Stomach (tissue), 19 donors: ENCODE measurements at places on chromosomes 11 and 22. TPM values are rescaled to one million over a fixed set of nuclear protein-coding genes. Genes with fewer than 3 reads are reported as not detected.

DNA sequence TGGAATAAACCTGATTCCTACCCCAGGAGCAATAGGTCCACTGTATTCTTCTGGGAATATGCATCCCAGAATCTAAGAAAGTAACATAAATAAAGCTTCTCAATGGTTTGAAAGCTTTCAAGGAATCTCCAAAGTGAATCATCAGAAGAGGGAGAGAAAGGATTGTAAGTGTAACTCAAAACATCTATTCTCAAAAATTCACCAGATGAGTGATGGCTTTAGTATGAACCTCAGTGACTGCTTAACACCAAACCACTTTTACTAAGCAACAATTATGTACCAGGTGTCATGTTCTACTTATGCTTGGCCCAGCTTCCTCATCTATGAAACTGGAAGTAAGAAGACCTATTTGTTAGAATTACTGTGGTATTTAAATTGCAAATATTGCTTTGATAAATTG, 7.4 kb downstream of the RAB38 start:
- no peak for DNase-seq

- peak; percentile 12 for DNase-seq
Measured at GRCh38 chr11:62069986-62070919, 53.6 kb upstream of the INCENP start.

- no peak for DNase-seq
Measured at GRCh38 chr11:64026575-64027205, 9.0 kb upstream of the FLRT1 start.

DNA sequence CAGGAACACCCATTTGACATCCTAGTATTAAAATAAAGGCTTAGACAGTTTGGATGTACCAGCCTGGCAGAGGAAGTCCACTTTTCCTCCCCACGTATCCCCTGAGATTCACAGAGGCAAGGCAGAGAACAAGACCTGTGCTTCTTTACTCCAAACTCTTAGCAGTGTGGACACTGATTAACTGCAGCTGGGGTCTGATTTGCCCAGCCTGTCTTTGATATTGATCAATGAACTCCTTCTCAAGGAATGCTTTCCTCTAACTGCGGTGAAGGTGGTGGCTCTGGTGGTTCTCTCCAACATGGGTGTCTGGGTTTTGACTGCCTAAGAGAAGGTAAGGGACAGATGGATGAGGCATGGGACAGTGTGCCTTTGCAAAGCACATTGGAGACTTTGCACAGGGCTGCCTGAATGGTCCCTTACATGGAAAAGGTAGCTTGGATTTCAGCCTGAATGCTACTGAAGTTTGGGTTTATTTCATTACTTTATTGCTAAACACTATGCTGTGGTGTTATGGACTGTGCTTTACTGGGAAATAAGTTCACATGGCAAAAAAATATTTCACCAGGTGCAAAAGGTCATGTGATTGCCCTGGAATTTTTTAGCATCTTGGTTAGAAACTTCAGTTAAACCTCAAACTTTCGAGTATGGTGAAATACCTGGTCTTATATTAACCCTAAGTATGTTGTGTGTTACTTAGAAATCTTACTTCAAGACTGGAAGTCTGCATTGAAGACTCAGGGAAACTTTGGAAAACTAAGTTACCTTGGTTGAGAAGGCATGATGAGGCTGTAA, 1.8 kb downstream of the GAS2 start:
- DNase-seq, result no peak

GRCh38 chr11:36402568-36403170, 106.6 kb downstream of the PRR5L start:
- DNase-seq, result no peak

- no peak for DNase-seq
Measured at GRCh38 chr11:62980133-62980760, 4.5 kb downstream of the SLC22A6 start.

GRCh38 chr11:116786966-116787365, 857 bp downstream of the ZPR1 start:
- DNase-seq, result no peak

- no peak for DNase-seq
Measured at GRCh38 chr11:98307827-98308491, 712.8 kb upstream of the CNTN5 start.

DNA sequence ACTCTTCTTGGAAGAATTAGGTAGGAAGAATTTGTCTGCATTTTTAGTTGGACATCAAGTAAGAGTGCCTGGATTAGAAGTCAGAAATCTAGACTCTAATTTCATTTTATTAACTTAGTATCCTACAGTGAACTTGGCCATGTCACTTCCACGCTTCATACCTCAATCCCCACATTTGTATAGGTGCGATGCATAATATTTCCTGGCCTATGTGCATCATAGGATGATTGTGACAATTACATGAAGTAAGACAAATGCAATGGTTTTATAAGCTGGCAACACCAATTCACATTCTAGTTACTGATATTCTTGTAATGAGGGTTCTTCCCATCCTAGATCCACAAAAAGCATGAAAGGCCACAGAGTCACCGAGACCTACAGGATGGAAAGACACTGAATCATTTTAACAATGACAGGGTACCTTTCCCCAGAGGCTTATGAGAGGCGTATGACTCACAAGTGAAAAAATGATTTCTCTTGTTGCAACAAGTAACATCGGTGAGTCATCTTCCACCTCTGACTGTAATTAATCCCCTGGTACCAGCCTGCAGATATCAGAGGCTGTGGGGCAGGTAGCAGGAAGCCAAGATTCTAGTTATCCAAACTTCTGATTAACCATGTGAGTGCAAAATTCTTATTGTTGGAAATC, 56.0 kb upstream of the OR5AK2 start:
- DNase-seq, result no peak

DNA sequence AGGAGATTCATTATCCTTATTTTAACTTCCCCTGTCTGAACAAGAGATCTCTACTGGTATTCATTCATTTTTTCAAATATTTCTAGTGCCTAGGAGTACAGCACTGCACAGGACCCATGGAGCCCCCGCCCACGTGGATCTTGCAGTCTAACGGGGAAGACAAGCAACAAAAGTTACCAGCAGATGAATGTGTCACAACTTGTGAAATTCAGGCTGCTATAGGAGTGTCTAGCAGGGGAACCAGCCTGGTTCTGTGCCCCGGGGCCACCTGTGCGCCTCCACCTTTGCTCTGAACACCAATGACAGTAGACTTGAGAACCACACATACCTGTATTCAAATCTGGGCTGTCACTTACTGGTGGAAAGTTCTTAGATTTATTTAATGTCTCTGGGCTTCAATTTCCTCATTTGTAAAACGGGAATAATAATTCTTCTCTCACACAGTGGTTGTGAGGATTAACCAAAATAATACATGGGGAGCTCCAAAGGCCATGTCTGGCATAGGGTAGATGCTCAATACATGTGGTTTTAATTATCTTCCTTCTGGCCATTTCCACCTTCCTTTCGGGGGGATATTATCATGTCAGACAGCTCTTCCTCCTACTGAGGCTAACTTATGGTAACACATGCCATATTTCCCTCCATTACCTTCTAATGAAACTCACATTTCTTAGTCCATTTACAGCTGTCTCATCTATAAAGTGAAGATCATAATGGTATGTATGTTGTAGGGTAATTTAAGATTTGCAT, 17.8 kb downstream of the POU2AF1 start:
- DNase-seq, result no peak

- DNase-seq, result no peak
Measured at GRCh38 chr11:69461272-69461962, 20.0 kb upstream of the LINC01488 start.

DNA sequence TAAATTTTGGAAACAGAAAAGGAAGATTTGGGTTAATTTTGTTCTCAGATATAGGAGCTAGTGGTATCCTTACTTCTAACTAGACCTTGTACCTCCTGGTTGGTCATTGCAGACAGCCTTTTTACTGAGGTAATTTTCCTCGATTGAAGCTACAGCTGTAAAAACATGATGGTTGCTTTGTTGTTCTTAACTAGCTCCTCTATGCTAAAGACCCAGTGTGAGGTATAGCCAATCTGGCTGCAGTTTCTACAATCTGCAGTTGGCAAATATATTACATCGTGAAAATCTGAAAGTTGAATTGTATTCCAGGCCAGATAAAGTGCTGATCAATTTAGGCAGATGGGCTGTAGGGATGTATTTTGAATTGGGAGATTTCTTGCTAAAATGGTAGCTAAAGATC, 116.5 kb downstream of the AASDHPPT start:
- no peak for DNase-seq

DNA sequence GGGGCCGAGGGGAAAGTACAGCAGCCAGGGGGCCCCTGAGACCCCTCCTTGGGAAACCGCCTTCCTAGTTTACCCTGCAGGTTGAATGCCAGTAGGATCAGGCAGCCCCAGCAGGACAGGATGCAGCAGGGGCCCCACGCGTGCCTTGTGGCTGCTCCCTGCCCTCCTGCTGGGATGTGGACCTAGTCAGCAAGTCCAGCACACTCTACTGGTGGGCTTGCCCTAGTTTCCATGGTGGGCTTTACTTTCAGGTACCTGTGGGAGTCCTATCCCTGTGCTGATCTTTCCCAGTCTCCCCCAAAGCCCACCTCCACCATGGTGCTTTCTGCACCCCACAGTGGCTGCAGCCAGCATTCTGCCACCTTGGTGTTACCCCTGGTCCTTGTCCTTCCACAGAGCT, 22.2 kb downstream of the SHISA8 start:
- DNase-seq, result no peak

DNA sequence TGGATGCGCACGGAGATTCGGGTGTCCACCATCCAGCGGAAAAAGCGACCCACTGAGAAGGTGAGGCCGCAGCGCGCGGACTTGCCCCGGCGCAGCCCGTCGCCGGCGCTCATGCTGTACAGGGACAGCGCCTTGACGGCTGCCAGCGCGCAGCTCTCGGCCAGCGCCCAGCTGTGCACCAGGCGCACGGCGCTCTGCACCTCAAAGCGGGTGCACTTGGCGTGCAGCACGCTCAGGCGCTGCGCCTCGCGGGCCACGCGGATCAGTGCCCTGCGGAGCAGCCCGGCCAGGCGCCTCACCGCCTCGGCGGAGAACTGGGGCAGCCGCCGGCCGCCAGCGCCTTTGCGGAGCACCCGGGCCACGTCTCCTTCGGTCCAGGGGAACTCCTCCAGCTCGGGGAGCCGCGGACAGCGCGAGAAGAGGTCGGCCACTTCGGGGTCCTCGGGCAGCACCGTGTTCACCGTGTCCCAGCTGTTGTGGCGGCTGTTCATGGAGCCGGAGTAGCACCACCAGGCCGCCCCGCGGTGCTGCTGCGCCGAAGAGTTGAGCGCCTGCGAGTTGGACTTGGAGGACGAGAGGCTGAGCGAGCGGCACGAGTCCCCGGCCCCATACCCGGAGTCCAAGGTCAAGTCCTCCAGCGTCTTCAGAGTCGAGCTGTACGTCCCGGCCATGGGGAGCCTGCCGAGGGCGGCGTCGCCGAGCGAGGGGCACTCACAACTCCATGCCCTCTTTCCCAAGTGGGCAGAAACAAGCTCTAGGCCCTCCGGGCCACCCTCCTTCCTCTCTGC, 703 bp downstream of the ABTB2 start:
- peak; percentile 63 for DNase-seq

DNA sequence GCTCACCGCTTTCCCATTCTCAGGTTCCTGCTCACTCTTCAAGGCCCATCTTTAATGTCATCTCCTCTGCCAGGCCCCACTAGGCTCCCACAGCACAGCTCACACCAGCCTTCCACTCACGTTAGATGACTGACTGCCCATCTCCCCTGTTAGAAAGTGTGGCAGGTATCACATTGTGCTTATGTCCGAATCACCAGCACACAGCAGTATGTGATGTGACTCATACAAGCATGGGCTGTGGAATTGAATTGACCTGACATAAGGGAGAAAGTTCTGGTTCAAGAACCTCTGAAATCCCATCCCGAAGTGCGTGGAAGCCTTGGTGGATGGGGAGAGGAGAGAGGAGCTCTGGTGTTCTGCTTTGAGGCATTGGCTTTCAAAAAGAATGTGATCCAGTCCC, 6.5 kb downstream of the VSTM5 start:
- no peak for DNase-seq

Gene TREH
- total RNA-seq, result not detected

Gene ZNF280B
- total RNA-seq, result 0.58 TPM

Gene C11orf97
- total RNA-seq, result not detected

Gene ADM
- 144 TPM for total RNA-seq

Gene WNT7B
- not detected for total RNA-seq

Gene SYCE3
- not detected for total RNA-seq

Gene FIBIN
- total RNA-seq, result 4.1 TPM

Gene TRPM5
- total RNA-seq, result 0.45 TPM

Gene NRIP3
- not detected for total RNA-seq

Gene KCNJ1
- total RNA-seq, result not detected

Gene BACE1
- 12.8 TPM for total RNA-seq
